Activated T-cell treated with anti-CD3 and anti-CD28 coated beads for 24 hours (primary cell): ENCODE measurements at places on chromosomes 7 and 10.

- DNase-seq: no peak
Measured at GRCh38 chr10:99365736-99366135, 36.6 kb downstream of the CNNM1 start.

GRCh38 chr10:51804866-51805265, 105.5 kb upstream of the CSTF2T start:
- no peak for DNase-seq

- DNase-seq: no peak
Measured at GRCh38 chr7:100484673-100485045, 932 bp downstream of the NYAP1 start.

DNA sequence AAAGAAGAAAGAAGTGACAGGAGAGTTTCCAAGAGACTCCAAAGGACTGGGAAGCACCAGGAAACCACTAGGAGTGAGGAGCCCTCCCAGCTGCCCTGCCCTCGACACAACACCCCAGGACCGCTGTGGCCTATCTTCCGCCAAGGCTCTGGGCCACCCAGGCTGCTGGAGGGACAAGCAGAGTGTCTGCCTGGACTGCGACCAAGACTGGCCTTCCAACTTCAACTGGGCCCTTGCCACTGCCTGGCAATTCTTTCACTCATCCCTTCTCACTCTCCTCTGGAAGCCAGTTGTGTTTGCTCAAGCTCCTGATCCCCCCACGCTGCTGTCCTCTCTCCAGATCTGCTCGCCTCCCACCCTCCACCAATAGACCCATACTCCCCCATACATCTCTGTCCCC, 10.2 kb downstream of the KIAA1549 start:
- no peak for DNase-seq

DNA sequence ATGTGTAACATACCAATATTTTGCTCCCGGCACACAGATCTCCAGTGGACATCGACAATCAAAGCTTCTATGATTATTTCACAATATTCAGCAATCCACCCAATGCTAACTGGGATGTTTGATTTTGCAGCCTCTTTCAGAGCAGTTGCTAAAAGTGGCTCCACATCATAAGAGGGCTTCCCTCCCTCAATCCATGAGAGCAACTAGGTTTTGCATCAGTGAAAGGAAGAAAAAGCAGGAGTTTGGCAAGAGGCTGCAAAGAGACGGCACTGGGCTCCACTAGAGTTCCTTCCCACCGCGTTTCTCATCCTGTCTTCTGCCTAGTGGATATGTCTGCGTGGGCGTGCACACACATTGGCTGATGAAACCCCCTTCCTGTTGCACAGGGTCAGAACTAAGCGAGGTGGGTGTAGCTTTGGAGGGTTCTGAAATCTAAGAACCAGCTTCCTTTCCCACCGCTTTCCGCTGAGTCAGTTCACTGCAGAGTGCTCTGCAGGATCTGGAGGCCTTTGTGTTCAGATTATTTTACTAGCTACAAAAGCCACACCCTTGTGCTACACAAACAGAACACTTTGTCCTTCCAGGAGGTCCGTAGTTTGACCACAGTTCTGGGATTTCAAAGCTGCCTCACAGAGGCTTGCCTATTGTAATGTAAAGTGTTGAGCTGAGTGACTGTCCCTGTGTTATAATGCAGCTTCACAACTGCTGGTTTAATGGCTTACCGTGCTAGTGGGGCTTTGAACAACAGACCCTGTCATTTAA, 28.1 kb downstream of the ARL4A start:
- peak; percentile 9 for DNase-seq

DNA sequence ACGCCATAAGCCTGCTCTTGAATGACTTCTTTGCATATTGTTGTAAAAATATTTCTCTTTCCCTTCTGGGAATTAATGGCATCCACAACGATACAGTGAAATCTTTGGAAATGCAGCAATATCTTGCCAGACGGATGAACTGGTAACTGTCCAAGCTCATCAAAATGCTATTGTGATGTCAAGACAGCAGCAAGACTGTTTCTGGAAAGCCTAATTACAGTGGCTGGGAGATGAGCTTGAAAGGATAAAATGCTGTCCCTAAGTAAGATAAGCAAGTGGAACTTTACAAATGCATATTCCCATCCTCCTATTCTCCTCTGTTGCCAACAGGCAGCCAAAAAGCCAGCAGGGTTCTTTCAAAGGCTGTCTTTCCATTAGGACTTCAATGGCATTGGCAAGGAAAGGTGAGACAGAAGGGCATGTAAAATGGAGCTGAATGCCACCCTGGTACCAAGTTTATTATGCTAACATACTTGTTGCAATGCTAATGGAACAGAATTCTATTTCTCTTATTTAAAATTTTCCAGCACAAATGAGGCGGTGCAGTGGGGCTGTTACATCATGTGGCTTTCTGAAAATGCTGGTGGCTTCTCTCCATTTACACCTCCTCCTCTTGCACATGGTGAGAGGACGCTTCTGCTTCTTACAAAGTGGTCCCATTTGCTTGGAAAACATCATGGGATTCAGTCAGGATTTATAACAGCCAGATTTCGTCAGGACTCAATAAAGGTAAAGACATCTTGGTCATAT, 178.3 kb upstream of the PTER start:
- DNase-seq: no peak

GRCh38 chr7:37417107-37417474, 31.6 kb downstream of the ELMO1 start:
- DNase-seq: no peak

- no peak for DNase-seq
Measured at GRCh38 chr10:28425422-28425821, 107.5 kb upstream of the WAC start.

- DNase-seq: no peak
Measured at GRCh38 chr7:36598054-36598674, 126.1 kb downstream of the AOAH start.

DNA sequence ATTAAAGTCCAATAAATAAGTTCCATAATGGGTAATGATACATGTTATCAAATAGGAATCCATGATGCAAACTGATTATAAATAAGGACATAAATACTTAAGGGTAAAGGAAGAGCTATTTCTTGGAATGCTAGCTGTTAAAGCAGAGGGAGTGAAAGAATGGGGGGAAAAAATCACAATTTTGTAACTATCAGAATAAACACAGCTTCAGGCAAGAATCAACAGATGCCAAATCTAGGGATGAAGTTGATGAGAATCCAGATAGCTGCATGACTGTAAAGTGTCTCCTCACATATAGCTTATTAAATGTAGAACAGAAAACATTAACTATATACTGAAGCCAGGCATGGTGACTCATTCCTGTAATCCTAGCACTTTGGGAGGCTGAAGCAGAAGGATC, 4.9 kb downstream of the IPMK start:
- DNase-seq: no peak

DNA sequence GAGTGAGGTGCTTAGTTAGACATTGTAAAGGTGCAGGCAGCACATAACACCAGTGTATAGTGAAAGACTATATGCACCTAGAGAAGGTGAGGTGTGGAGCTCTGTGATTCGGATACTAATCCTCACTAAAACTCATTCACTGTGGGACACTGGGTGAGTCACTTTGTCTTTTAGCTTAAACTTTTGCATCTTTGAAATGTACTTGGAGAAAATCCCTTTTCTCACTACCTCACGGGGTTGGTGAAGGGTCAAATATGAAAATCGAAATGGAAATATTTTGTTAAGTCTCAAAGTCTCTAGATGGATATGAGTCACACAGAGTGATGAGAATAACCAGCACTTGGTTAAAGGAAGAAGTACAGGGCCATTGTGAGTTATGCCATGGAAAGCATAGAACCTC, 38.0 kb downstream of the MDFIC start:
- no peak for DNase-seq

DNA sequence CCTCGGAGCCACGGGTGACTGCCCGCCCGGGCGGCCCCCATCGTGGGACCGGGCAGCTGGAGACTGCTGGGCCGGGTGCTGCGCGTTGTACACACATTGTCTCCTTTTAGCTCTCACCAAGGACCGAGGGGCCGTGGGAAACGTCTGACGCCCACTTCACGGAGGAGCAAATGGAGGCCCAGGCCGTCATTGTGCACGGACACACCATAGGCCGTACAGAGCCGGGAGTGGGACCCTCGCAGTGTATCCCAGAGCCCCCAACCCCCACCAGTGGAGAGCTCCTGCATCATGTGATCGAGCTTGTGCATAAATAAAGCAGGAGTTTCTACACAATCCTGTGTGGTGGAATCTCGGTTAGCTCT, 722 bp downstream of the DENND10 start:
- no peak for DNase-seq

- no peak for DNase-seq
Measured at GRCh38 chr10:30454744-30455510, 20.9 kb downstream of the MAP3K8 start.

DNA sequence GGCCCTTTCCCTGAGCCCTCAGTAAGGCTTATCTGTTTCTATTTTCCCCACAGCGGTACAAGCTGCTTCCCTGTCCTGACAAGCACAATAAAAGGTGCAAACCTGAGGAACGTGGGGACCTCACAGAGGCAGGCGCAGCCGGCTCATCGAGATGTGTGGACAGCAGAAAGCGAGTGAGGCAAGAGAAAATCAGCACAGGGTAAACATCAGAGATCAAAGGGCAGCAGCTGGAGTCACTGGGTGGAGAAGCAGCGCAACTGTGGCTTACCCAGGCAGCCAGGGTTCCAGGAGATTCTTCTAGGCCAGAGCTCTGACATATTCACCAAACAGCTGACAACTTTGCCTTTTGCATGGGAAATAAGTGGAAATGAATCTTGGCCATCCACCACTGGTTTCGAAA, 212.6 kb downstream of the WDR11 start:
- DNase-seq: no peak

- no peak for DNase-seq
Measured at GRCh38 chr10:132389433-132390169, 7.4 kb upstream of the PWWP2B start.

- DNase-seq: no peak
Measured at GRCh38 chr10:3700531-3701076, 84.4 kb downstream of the KLF6 start.

GRCh38 chr7:24510759-24511158, 62.5 kb upstream of the PALS2 start:
- no peak for DNase-seq

DNA sequence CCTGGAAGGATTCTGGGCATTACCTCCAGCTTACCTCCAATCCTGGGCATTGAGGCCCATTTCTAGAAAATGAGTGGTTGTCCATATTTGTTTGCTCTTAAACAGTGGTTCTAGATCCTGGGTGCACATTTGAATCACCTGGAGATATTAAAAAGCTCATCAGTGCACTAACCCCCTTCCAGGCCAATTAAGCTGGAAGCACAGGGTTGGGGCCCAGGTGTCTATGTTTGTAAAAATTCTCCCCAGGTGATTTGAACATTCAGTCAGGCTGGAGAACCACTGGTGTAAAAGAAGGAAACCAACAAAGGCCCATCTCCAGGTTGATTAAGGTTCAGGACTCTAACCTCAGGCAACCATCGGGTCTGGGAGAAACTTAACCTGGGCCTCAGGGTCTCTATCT, 102.6 kb upstream of the NANOS1 start:
- no peak for DNase-seq

GRCh38 chr10:32412499-32412853, 33.5 kb upstream of the CCDC7 start:
- DNase-seq: no peak

DNA sequence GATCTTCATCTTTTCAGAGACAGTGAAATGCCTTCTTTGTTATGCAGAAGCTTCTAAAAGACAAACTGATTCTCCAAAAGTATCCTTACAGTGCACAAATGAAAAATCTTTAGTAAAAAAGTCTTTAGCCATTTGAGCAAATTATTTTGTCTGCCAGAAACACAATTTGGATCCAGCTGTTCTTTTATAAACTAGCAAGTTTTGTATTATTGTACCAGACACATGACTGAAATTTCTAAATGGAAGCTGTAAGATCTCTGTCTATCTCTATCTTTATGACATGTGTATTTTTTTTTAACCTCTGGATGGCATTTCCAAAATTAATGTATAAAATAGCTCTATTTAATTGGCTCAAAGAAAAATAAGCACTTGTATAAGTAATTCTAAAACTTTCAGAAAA, 68.3 kb downstream of the VIPR2 start:
- DNase-seq: no peak
